MCF 10A (cell line): ENCODE measurements at places on chromosomes 3 and 15. TPM values are rescaled to one million over a fixed set of nuclear protein-coding genes. Genes with fewer than 3 reads are reported as not detected.

The TNFAIP8L3 gene
- 2.6 and 4.2 TPM in 2 replicates for total RNA-seq

The ZNF770 gene
- 61.0 and 73.6 TPM in 2 replicates for total RNA-seq

The C2CD4B gene
- not detected in 2 replicates for total RNA-seq

The ELL3 gene
- 0.61 and 0.86 TPM in 2 replicates for total RNA-seq

The SEMA3G gene
- total RNA-seq: 0.12 TPM in 1 of 2 replicates, not detected in the other

The CDHR4 gene
- 0.44 and 1.1 TPM in 2 replicates for total RNA-seq

The EPHB1 gene
- not detected in 2 replicates for total RNA-seq

The GABRA5 gene
- not detected in 2 replicates for total RNA-seq

The FBXW12 gene
- not detected in 2 replicates for total RNA-seq

The HMCES gene
- total RNA-seq: 29.4 and 42.8 TPM in 2 replicates

The MAGEF1 gene
- 34.5 and 41.2 TPM in 2 replicates for total RNA-seq

The SERPINI1 gene
- total RNA-seq: 2.5 and 2.6 TPM in 2 replicates

The FHIT gene
- total RNA-seq: 18.7 and 20.1 TPM in 2 replicates

The DPPA2 gene
- not detected in 2 replicates for total RNA-seq

The GOLGA6L4 gene
- total RNA-seq: 1.9 and 2.3 TPM in 2 replicates

The SAXO2 gene
- 3.9 and 4.2 TPM in 2 replicates for total RNA-seq

The CSPG5 gene
- 0.44 and 0.71 TPM in 2 replicates for total RNA-seq

The TMEM212 gene
- not detected in 2 replicates for total RNA-seq

The UBE2Q2 gene
- 28.3 and 36.4 TPM in 2 replicates for total RNA-seq

The CACNA1D gene
- 0.26 TPM in 1 of 2 replicates, not detected in the other for total RNA-seq

The GPR149 gene
- total RNA-seq: not detected in 2 replicates

The KBTBD12 gene
- total RNA-seq: not detected in 2 replicates

The CHRNA3 gene
- not detected in 2 replicates for total RNA-seq

The FAM81A gene
- 1.1 TPM in 2 replicates for total RNA-seq

The IL17RE gene
- 5.0 and 5.5 TPM in 2 replicates for total RNA-seq
